ENCODE measurements at places on chromosomes 13 and 19.
A peak's percentile ranks its signal among the peaks of the same experiment; 100 is the strongest.

- DNase-seq, result no peak
Measured at GRCh38 chr13:48994706-48995105, 19.0 kb downstream of the FNDC3A start.

- DNase-seq, result no peak
Measured at GRCh38 chr13:45276913-45277312, 64.1 kb downstream of the TPT1 start.

- DNase-seq, result no peak
Measured at GRCh38 chr19:1849886-1850398, 1.7 kb upstream of the REXO1 start.

DNA sequence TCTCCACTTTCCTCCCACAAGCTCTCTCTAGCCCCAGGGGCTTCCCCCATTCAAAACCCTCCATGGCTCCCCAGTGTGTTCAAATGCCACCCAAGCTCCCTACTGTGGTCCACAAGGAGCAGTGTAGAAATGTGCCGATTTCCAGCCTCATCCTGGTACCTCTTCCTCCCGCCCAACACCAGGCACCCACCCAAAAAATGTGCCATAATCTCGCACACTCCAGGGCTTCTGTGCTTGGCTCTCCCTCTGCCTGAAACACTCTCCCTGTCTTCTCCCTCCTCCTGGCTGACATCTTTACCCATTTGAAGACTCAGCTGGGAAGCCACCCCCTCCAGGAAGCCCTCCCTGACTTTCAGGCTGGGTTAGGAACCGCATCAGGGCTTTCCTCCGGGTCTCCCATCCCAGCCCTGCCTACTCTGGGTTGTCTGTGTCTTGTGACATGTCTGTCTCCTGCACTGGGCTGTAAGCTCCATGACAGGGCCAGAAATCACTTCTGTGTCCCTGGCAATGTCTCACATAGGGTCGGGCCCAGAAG lies 16.6 kb upstream of the MEIS3 start:
- no peak for DNase-seq

DNA sequence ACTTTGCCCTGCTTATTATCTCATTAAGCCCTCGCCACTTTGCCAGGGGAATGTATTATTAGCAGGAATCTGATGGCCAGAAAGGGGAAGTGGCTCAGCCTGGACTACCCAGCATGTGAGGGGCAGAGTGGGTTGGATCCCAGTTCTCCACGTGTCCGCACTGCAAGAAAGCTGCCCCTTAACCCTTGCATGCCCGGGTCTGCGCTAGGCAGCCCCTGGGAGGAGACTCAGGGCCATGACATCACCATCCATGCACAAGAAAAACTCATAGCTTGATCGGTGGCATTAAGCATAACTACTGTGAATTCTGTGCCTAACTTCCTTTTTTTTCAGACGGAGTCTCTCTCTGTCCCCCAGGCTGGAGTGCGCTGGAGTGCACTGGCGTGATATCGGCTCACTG lies 8.9 kb downstream of the CACNG8 start:
- no peak for DNase-seq

DNA sequence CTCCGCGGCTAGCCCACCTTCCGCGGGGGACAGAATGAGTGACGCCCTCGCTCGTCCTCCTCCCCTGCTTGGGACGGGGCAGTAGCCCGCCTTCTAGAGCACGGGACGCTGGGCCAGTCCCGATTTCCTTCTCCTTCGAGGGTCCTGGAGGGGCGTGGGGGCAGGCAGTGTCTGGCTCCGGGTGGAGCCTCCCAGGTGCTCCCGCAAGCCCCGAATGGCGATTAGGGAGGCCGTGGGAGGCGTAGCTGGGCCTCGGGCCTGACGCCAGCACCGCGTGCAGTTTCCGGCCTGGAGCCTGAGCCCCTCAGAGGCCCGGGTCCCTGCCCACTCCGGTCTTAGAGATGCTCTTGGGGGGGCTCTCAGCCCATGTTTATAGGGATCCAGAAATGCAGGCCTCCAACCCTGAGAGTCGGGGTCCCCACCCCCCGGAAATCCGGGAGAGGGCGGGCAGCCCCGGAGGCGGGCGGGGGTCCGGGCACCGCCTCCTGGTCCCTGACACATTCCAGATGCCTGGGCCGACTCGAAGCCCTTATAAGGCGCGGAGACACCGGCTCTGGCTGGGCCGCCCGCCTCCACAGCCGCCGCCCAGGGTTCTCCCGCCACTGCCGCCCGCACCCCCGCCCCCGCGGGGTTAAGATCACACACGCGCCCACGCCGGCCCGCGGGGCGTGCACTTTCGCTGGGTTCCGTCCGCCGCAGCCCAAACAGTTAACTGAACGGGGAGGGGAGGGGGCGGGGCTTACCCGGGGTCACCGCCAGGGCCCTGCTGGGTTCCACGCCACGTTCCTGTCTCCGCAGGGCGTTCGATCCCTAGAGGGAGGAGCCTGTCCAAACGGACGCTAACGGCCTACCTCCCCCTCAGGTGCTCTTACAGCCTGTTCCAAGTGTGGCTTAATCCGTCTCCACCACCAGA lies 1.5 kb downstream of the MYADM start:
- peak; percentile 87 for DNase-seq

DNA sequence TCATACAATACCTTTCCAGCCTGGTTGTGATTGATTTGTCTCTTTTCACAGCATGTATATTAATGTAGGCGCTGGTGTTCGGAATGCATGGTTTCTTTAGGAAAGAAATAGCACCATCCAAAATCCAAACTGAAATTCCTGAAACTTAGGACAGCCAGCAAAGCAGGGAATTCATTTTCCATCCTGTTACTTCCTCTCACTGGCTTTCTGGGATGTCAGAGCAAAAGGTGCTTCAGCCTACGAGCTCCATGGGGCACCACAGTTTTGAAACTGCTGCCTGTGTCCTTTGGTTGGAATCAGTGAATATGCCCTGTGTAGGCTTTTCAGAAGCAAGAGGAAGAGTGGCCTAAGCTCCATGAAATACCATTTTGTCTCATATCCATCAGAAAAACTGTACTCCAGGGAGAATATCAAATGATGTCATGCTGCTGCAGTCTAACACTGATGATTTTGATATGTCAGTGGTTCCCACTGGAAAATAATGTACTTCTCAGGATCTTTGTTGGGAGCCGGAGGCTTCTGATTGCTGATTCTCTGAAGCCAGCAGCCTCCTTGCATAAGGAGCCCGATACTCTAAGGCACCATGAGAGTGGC lies 117.8 kb upstream of the SERP2 start:
- DNase-seq, result no peak

GRCh38 chr13:106101201-106101600 lies 434.3 kb downstream of the EFNB2 start:
- DNase-seq, result no peak

- no peak for DNase-seq
Measured at GRCh38 chr13:38309397-38309796, 40.3 kb upstream of the UFM1 start.

DNA sequence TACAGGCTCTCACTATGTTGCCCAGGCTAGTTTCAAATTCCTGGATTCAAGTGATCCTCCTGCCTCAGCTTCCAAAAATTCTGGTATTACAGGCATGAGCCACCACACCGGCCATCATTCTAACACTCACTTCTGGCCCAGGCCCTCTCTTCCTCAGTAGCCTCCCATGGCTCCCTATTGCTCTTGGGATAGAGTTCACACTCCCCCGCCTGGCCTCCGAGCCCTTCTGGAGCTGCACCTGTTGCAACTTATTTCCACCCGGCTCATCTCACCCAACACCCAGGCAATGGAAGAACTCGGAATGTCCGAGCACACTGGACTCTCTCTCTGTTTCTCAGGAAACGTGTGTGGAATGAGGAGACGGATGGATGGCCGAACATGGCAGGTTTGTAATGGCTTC lies 9.0 kb upstream of the SBK3 start:
- no peak for DNase-seq

GRCh38 chr19:18415178-18415867 lies 3.9 kb upstream of the SSBP4 start:
- no peak for DNase-seq

DNA sequence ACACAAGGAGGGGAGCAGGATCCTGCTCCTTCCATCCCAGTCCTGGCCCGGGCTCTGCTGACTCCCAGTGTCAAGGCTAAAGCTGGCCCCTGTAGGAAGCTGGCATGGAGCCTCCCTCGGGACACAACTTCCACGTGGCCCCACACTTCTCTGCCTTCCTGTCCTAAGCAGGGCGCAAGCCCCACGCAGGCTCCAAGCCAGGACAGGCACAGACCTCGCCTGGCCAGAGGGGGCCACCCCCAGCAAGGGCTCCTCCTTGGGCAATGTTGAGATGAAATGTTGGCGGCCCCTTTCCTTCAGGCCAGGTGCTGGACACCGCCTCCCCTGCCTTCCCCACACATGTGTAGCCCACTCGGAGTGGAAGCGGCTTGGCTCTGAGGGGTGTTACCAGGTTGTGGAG lies 66.6 kb downstream of the COL4A1 start:
- no peak for DNase-seq

DNA sequence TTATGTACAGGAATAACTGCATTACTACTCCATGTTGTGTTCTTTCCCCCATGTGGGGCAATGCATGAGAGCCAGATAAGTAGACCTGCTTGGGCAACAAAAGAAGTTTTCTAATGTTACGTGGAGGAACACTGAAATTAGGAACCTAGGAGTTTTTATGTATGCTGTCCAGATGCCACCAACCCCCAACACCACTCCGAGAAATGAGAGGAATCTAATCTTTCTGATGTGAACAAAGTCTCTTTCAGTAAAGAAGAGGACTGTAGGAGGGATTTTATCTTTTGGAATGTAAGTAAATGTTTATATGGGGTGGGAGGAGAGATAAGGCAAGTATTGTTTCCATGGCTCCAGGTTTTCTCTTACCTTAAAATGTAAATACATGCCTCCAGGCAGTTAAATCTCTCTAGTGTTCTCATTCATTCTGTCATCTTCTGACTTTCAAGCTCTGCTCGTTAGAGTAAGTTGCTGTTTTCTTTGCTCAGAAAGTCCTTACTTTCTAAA lies 820.6 kb downstream of the PCDH17 start:
- DNase-seq, result no peak

- DNase-seq, result no peak
Measured at GRCh38 chr19:33777351-33777750, 19.3 kb upstream of the KCTD15 start.

DNA sequence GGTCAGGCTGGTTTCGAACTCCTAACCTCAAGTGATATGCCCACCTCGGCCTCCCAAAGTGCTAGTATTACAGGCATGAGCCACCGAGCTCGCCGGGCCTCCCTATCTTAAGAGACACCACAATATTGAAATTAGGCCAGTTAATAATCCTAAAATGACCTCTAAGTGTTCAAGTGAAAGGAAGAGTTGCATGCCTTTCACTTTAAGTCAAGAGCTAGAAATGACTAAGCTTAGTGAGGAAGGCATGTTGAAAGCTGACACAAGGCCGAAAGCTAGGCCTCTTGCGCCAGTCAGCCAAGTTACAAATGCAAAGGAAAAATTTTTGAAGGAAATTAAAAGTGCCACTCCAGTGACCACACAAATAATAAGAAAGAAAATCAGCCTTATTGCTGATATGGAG lies 144.5 kb upstream of the FNDC3A start:
- no peak for DNase-seq

GRCh38 chr13:113864273-113864890 lies 506 bp upstream of the GAS6 start:
- no peak for DNase-seq

- DNase-seq, result no peak
Measured at GRCh38 chr13:63396746-63397145, 1981.1 kb upstream of the PCDH20 start.

DNA sequence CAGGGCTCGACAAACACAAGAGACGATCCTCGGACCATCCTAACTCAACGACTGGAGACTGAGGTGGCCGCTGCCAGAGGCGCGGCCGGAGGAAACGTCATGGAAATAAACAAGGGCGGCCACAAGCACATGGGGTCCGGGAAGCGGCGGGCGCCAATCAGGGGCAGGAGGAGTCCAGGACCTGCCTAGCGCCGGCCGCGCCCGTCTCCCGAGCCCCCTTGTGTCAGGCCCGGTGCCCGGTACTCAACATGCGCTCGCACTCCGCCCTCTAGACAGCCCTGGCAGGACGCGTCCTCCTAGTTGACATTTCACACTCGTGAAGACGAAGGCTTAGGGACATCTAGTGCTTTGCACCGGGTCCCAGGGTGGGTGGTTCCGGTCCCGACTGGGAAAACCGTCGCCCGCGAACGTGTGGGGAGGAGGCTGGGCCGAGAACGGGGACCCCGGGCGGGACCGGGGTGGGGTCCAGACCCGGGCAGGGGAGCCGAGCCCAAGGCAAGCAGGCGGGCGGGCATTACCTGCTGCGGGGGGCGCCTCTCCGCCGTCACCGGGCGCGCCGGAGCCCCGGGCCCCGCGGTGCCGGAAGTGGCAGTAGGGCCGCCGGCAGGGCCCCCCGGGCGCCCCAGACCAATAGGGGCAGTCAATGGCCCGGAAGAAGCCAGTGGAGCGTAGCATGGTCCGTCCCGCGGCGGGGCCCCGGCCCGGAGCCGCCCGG lies 442 bp downstream of the REXO1 start:
- no peak for DNase-seq

DNA sequence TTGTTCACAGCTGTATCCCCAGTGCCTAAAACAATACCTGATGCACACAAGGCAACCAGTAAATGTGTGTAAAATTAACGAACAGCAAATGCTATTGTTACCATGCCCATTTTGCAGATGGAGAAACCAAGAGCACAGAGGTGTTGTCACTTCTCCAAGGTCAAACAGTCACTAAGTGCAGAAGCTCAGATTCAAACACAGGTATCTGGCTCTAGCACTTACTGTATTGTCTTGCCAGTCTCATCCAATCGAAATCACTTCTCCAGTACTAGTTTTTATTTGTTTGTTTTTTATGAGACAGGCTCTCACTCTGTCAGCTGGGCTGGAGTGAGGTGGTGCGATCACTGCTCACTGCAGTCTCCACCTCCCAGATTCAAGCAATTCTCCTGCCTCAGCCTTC lies 13.7 kb downstream of the PLD3 start:
- no peak for DNase-seq

Measured in GM13976 (cell line).